ENCODE measurements at places on chromosomes 16 and 17. TPM values are rescaled to one million over a fixed set of nuclear protein-coding genes. Genes with fewer than 3 reads are reported as not detected.

DNA sequence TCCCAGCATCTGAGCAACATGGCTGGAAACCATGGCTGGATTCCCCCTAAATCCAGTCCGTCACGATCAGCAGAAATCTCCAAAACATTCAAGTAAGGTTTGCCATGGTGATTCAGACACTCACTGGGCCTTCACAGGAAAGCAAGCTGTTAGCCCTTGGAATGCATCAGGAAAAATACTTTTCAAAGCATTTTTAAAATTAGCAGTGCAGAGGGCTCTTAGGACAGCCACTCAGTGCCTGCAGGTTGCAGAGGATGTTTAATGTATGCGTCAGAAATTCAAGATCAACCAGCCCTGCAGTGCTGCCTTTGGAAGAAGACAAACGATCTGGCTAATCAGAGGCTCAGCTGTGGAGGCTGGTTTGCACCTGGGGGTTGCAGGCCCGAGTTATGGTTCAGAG, 50.3 kb downstream of the FOXL1 start:
- peaks cover 23% of the 10 kb centered on the region for H3K4me1 ChIP-seq
- H3K27ac ChIP-seq = peak overlapping the region; percentile 32
- H3K4me3 ChIP-seq = no peak overlapping the region
- H3K36me3 ChIP-seq = no peaks in the 10 kb centered on the region
- no peak for DNase-seq

- no peak for DNase-seq
- peaks cover 17% of the 10 kb centered on the region for H3K4me1 ChIP-seq
- H3K27me3 ChIP-seq = no peaks in the 10 kb centered on the region
- H3K27ac ChIP-seq = no peak overlapping the region
Measured at GRCh38 chr17:58370309-58370708, 18.3 kb upstream of the SUPT4H1 start.

DNA sequence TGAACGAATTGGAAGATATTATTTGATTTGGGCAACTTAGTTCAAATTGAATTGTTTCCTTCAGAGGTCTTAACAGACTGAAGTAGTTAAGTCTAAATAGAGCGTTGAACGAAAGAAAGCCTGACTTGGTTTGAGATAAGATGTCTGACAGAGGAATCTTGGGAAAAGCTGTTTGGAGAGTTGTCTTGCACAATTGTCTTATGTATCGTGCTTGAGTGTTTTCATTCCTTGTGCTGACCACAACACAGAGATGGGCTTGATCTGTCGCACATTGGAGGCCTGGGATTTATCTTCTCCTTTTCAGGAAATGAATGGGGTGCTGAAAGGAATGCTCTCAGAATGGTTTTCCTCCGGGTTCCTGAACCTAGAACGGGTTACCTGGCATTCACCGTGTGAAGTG, 7.8 kb downstream of the MLYCD start:
- no peak overlapping the region for H3K27ac ChIP-seq
- no peak overlapping the region for H3K4me3 ChIP-seq
- peaks cover 12% of the 10 kb centered on the region for H3K36me3 ChIP-seq
- peaks cover 16% of the 10 kb centered on the region for H3K4me1 ChIP-seq
- DNase-seq = no peak

- H3K4me1 ChIP-seq = peaks cover 2% of the 10 kb centered on the region
- H3K27me3 ChIP-seq = peaks cover 17% of the 10 kb centered on the region
- H3K27ac ChIP-seq = no peak overlapping the region
- no peak overlapping the region for H3K4me3 ChIP-seq
- no peaks in the 10 kb centered on the region for H3K36me3 ChIP-seq
- DNase-seq = no peak
Measured at GRCh38 chr17:39243155-39243554, 17.4 kb upstream of the STAC2 start.

DNA sequence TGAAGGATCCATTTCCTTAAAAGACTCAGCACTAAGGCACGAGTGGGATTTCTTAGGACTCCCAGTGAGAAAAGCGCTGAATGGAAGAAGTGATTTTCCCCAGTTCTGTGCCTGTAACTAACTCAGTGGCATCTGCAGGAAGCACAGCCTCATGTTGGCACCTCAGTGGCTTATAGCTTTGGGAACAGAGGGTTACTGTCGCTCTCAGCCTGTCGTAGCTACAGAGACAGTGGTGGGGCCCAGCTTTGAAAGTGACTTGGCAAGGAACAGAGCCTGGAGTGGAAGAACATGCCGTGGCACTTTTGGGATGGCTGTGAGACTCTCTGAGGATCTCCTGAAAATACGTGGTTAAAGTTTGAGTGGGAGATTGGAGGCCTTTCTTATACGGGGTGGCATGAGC, 242.4 kb upstream of the MYOCD start:
- DNase-seq = no peak
- H3K27ac ChIP-seq = no peak overlapping the region
- H3K4me1 ChIP-seq = peaks cover 26% of the 10 kb centered on the region
- no peaks in the 10 kb centered on the region for H3K27me3 ChIP-seq
- no peaks in the 10 kb centered on the region for H3K36me3 ChIP-seq

DNA sequence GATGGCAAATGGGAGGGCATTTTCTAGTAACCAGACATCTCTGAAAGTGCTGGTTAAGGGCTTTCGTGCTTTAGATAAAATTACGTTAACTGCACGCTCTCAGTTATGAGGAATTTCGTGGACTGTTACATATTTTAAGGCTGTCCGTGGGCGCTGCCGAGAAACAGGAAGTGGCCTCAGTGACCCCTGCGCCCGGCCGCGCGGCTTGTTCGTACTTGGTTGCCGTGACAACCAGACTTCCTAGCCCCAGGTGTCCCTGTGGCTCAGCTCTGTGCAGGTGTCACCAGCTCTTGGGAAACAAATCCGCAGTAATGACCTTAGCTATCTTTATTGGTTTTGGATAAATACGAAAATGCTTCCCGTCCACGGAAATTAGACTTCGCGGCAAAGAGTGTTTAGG, 52.7 kb downstream of the LMF1 start:
- H3K27ac ChIP-seq = no peak overlapping the region
- H3K4me3 ChIP-seq = no peak overlapping the region

- peak overlapping the region; percentile 76 for H3K4me3 ChIP-seq
- H3K36me3 ChIP-seq = no peaks in the 10 kb centered on the region
- H3K4me1 ChIP-seq = peaks cover 34% of the 10 kb centered on the region
- H3K27ac ChIP-seq = peak overlapping the region; percentile 53
- peaks cover 49% of the 10 kb centered on the region for H3K27me3 ChIP-seq
Measured at GRCh38 chr17:48023400-48024148, 14.0 kb downstream of the COPZ2 start.

DNA sequence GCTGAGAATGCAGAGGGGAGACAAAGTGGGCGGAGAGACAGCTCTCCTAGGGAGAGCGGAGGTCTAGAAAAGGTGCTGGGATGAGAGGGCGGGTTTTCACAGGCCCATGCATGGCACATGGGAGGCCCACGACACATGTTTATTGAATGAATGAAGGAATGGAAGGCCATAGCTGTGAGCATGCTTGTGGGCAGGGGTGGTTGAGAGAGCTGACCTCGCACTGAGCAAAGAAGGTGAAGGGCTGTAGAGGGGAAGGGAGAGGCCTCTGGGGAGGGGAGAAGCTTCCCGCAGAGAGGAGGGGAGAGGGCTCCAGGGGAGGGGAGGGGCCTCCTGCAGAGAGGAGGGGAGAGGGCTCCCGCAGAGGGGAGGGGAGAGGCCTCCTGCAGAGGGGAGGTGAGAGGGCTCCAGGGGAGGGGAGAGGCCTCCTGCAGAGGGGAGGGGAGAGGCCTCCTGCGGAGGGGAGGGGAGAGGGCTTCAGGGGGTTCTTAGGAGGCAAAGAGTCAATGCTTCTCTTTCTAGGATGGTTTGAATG, 27.3 kb downstream of the SDK2 start:
- H3K27ac ChIP-seq = peak overlapping the region; percentile 90
- H3K4me3 ChIP-seq = peak overlapping the region; percentile 12
- H3K27me3 ChIP-seq = no peaks in the 10 kb centered on the region
- no peak for DNase-seq

- H3K27me3 ChIP-seq = no peaks in the 10 kb centered on the region
- no peak overlapping the region for H3K27ac ChIP-seq
- H3K36me3 ChIP-seq = no peaks in the 10 kb centered on the region
- DNase-seq = no peak
- peaks cover 29% of the 10 kb centered on the region for H3K4me1 ChIP-seq
Measured at GRCh38 chr16:77840673-77841501, 52.5 kb downstream of the VAT1L start.

- H3K4me1 ChIP-seq = peaks cover 10% of the 10 kb centered on the region
- no peak for DNase-seq
- no peaks in the 10 kb centered on the region for H3K36me3 ChIP-seq
- peak overlapping the region; percentile 58 for H3K27ac ChIP-seq
Measured at GRCh38 chr17:31581491-31581890, 190.0 kb downstream of the RAB11FIP4 start.

DNA sequence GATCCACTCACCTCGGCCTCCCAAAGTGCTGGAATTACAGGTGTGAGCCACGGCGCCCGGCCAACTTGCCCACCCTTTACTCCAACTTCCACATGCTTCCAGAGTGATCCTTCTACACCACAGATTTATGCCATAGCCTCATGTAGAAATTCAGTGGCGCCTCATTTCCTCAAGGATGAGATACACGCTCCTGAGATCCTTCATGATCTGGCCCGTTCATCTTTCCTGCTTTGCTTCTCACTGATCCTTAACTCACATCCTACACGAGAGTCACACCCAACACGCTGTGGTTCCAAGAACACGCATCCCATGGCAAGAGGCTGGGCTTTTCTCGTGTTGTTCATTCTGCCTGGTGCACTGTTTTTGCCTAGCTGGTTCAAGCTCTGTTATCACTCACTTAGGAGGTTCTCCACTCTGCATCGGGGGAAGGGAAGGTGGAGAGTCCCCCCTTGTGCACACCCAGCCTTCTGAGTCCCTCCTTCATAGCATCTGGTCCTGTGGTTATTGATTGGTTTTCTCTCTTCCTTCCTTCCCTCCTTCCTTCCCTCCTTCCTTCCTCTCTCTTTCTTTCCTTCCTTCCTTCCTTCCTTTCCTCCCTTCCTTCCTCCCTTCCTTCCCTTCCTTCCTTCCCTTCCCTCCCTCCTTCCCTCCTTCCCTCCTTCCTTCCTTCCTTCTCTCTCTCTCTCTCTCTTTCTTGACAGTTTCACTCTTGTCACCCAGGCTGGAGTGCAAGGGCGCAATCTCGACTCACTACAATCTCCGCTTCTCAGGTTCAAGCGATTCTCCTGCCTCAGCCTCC, 32.7 kb upstream of the GCSH start:
- H3K4me1 ChIP-seq = no peaks in the 10 kb centered on the region
- H3K27ac ChIP-seq = no peak overlapping the region
- no peak for DNase-seq
- H3K27me3 ChIP-seq = peaks cover 4% of the 10 kb centered on the region
- H3K36me3 ChIP-seq = no peaks in the 10 kb centered on the region

GRCh38 chr16:58492735-58493134, 7.2 kb upstream of the NDRG4 start:
- no peak for DNase-seq
- no peak overlapping the region for H3K27ac ChIP-seq
- no peaks in the 10 kb centered on the region for H3K4me1 ChIP-seq

DNA sequence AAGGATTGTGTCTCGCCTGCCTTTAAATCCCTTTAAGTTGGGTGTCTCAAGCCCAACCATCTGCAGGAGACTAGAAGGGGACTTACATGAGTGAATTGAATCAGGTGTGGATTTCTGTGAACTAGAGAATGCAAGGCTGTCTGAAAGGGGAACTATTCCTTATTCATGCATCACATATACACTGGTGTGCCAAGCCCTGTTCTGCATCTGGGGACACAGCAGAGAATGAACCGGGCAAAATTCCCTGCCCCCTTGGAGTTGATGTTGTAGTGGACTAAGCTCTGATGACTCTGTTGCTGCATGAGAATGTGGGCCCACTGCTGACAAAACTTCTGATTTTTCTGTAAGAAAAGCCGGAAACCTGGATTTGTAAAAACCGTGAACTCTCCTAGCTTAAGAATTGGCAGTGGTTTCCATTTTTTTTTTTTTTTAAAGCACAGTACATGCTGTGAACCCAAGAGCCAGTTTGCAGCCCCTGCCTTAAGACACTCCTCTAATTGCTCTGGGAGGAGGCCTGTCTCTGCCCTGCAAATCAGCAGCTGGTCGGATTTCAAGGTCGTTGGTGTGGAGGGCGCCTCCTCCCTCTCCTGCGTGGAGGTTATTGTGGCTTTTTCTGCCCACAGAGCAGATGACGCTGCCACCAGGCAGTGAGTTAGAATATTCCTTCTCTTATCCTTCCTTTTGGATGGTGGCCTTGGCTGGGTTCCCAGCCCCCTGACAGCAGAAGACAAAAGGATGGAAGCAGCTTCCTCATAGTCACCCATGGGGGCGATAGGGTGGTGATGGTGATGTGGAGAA, 131.0 kb downstream of the PRKCB start:
- H3K4me3 ChIP-seq = no peak overlapping the region
- H3K27me3 ChIP-seq = peaks cover 53% of the 10 kb centered on the region
- H3K36me3 ChIP-seq = no peaks in the 10 kb centered on the region
- DNase-seq = no peak

- H3K36me3 ChIP-seq = no peaks in the 10 kb centered on the region
- no peak for DNase-seq
- H3K27me3 ChIP-seq = no peaks in the 10 kb centered on the region
- H3K4me1 ChIP-seq = peaks cover 20% of the 10 kb centered on the region
- H3K27ac ChIP-seq = no peak overlapping the region
- no peak overlapping the region for H3K4me3 ChIP-seq
Measured at GRCh38 chr16:78623796-78624195, 524.3 kb downstream of the WWOX start.

DNA sequence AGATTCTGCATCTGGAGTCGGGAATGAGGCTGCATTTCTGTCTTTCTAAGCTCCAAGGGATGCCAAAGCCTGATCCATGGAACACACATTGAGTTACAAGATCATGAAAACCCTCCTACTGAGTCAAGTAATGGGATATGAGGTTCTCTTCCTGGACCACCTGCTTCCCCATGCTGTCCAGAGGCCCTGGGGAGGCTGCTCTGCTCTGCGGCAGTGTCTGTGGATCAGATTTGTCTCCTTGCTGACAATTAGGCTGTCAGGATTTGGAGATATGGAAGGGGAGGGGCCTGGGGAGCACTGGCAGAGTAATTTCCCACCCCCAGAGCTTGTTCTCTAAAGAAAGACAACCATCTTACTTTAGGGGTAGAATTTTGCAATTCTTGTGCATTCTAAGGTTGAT, 33.0 kb downstream of the C16orf95 start:
- H3K27me3 ChIP-seq = peaks cover 29% of the 10 kb centered on the region
- H3K27ac ChIP-seq = no peak overlapping the region
- peaks cover 8% of the 10 kb centered on the region for H3K4me1 ChIP-seq
- DNase-seq = no peak
- H3K36me3 ChIP-seq = peaks cover 10% of the 10 kb centered on the region

GRCh38 chr17:58336456-58337209, 8.0 kb upstream of the TSPOAP1 start:
- H3K4me1 ChIP-seq = peaks cover 40% of the 10 kb centered on the region
- no peak for DNase-seq
- H3K36me3 ChIP-seq = no peaks in the 10 kb centered on the region
- no peak overlapping the region for H3K4me3 ChIP-seq

- no peak for DNase-seq
- no peak overlapping the region for H3K27ac ChIP-seq
- no peaks in the 10 kb centered on the region for H3K27me3 ChIP-seq
- H3K4me3 ChIP-seq = no peak overlapping the region
- peaks cover 26% of the 10 kb centered on the region for H3K36me3 ChIP-seq
- no peaks in the 10 kb centered on the region for H3K4me1 ChIP-seq
Measured at GRCh38 chr16:23670137-23670776, 8.4 kb upstream of the PLK1 start.

TPSB2 gene
- not detected for total RNA-seq

CACNG3 gene
- total RNA-seq = not detected

NACA2 gene
- total RNA-seq = not detected

C17orf78 gene
- not detected for total RNA-seq

MYH3 gene
- 3.7 TPM for total RNA-seq

SCARF1 gene
- 2.1 TPM for total RNA-seq
